ENCODE measurements at places on chromosomes 11 and 22.

- no peak for DNase-seq
Measured at GRCh38 chr11:114396916-114397315, 3.4 kb downstream of the C11orf71 start.

DNA sequence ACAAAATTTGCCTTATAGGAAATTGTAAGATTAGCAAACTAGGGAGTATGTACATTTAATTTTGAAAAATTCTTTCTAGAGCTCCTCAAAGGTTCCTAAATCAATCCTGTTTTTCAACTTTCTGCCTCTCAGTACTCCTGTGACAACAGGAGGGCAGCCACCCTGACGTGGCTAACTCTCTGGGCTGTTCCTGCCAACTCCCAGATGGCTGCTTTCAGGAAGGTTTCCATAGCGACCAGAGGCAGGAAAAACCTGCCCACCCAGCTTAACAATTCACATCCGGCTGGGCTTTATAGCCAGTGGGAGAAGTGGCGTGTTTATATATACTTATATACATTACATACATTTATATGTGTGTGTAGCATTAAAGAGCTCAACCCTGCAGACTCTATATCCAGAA is 26.5 kb downstream of the SGSM3 start:
- DNase-seq, result no peak

DNA sequence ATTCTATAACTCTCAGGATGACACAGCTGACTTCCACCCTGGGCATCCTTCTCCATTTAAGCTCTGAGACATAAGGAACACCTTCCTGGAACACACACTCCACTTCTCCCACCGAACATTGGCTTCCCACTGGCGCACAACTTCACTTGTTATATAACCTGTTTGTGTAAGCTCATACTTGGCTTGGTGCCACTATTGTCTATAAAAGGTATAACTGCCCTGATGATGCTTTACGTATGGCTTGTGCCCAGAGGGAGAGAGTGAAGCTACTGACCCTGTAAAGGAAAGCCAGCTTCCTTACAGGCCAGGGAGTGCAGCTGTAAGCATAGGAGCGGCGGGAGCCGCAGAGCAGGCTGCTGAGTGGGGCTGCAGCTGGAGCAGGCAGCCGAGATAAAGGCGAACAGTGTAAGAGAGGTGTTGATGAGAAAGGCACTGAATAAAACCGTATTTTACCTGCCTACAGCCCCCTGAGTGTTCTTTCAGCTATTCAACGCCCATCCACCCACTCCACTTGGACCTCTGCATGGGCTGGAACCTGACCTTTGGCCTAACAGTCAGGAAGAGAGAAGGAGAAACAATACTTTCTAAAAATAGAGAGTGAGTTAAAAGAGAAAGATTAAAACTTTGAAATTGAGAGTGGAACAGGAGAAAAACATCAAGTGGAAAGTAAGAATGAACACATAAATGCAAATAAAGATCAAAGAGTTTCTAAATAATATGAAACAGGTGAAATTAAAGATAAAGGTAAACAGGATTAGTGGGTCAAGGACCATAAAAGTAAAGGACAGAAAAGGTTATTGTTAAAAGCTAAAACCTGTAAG is 252.1 kb upstream of the ARHGAP42 start:
- no peak for DNase-seq

DNA sequence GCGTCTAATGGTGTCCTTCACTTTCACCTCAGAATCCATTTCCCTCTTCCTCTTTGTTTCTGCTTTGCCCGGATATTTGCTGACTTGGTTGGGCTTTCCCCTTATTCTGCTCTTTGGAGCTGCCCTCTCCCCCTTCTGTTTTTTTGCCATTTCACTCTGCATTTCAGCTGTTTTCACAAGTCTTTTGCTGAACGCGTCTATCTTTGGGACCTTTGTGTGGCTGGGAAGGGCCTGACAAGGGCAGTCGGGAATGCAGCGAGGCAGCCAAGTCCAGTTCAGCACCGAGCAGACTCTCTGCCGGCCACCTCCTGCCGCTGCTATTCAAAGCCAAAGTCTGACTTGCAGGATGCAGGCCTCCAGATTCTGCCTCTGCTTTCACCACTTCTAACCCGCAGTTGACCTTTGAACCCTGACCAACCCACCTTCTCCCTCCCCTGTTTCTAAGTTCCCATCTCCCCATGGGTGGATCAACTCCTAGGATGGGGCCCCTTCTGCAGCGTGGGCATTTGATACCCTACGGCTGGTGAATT is 38.2 kb downstream of the FEZ1 start:
- DNase-seq, result no peak

- no peak for DNase-seq
Measured at GRCh38 chr11:69899957-69900821, 81.0 kb upstream of the FGF3 start.

DNA sequence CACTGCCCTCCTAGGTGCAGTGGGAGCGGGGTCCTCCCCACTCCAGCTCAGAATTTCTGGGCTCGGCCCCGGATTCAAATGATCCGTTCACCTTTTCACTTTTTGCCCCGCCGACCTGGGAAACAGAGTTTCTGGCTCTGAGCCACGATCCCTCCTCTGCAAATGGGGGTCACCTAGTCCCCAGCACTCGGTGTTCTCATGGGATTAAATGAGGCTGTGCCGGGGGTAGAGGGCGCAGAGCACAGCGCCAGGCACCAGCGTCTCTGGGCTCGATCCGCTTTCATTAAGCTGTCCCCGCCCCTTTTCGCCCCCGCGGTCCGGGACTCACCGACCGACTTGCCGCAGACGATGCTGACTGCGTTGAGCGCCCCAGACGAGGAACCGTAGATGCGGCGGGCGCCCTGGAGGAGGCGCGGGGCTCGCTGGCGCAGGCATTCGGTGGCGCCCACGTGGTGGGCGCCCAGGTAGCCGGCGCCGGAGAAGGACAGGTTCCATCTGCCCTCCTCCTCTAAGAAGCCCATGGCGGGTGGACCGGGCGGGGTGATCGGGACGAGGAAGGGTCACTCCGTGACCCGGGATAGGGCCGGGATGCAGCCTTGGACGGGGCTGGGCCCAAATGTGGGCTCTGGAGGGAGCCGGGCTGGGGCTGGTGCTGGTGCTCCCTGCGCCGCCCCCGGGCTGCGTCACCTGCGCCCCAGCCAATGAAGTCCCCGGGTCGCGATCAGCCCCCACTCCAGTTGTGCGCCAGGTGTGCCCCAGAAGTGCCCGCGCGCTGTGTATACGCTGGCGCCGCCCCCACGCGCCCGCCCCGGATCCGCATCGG is at the start of gene PNPLA5:
Gene PNPLA5 (minus strand): TSS at position 654 of the 823 bp plus-strand sequence. CDS start 133 bp downstream, at position 521.
- DNase-seq, result no peak

DNA sequence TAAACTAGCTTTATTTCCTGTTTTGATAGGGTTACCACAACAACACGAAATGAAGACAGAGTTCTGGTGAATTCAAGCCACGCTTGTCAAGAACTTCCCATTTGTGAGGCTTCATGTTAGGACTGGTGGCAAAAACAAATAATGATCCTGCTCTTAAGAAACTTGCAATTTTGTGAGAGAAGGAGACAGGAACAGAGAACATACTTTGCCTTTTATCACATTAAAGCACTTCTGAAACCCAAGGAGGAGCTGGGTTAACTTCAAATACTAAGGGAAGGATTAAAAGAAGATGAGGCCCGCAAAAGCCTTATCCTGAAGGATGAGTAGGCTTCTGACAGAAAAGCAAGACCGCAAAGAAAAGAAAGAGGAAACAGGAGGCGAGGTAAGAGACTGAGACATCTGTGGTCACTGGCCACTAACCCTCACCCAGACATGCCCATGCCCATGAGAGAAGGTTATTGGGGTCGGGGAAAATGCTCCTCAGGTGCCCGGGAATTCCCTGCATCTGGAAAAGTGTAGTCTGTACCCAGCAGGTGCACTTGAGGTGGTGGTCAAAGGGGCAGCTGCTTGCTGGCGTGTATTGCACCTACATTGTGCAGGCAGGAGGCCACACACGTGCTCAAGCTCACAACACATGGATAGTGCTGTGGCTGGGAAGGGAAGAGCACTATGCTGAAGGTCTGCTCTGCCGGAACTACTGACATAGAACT is 50.5 kb downstream of the MAPK1 start:
- DNase-seq, result no peak

GRCh38 chr11:73645121-73645969 is 1.0 kb upstream of the PLEKHB1 start:
- DNase-seq, result no peak

DNA sequence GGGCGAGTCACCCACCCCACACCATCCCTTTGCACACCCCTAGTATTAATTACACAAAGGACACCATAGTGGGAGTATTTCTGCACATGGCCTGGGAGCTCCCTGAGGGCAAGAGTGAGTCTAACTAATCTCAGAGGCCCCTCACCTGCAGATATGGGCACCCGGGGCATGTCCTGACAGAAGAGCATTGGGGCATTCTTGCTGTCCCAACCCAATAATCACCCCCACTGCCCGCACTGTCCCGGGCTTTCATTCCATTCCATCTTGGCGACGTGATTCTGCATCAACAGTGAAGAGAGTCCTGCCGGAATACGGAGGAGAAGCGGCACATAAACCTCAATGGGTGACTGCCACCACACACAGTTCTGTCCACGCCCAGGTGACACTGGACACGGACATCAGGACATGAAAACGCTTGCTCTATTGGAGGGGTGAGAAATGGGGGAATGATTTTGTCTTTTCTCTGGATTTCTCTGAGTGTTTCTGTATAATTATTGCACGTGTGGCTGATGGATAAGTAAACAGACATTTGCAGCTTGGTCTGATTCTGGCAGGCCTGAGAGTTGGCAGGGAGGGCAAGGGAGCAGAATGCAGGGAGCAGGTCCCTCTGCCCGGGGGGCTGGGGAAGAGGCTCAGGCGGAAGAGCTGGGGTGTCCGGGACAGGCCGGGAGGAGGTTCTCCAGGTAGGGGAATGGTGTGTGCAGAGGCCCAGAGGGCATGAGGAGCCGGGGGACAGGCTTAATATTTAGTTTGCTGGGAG is 38.2 kb downstream of the SCUBE1 start:
- DNase-seq, result no peak

DNA sequence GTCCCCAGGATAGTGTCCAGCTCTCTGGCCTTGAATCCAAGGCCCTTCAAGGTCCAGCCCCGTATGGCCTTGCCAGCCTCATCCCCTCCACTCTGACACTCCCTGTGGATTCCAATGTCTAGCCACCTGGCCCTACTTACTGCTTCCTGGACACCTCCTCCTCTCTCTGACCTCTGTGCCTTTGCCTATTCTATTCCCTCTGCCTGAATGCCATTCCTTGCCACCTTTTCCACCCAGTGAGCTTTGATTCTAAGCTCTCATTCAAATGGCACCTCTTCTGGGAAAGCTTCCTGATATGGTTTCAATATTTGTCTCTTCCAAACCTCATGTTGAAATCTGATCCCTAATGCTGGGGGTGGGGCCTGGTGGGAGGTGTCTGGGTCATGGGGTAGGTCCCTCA is 31.9 kb upstream of the TTLL12 start:
- no peak for DNase-seq

- DNase-seq, result no peak
Measured at GRCh38 chr11:33912405-33913361, 20.8 kb upstream of the LMO2 start.

DNA sequence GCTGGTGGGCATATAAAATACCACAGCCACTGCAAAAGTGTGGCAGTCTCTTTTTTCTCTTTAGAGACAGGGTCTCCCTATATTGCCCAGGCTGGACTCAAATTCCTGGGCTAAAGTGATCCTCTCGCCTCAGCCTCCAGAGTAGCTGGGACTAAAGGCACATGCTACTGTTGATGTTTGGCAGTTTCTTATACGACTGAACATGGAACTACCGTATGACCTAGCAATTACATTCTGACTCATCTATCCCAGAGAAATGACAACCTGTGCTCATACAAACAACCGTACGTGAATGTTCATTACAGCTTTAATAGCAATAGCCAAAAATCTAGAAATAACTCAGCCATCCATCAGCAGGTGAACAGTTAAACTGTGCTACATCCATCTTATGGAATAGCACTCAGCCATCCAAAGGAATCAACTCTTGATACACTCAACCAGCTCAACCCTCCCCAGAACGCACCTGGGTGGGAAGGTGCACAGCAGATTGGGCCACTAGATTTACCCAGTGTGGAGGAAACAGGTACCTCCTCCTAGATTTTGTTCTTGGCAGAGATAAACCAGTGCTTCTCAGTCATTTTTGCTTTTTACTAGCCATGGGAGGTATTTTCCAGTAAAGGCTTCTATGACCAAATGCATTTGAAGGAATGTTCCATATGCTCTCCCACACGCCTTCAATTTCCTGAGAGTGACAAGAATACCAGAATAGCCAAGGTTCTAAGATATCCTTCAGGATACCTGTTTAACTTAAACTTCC is 130.5 kb downstream of the MED15 start:
- no peak for DNase-seq

- no peak for DNase-seq
Measured at GRCh38 chr11:93143800-93144199, 54.0 kb downstream of the SLC36A4 start.

DNA sequence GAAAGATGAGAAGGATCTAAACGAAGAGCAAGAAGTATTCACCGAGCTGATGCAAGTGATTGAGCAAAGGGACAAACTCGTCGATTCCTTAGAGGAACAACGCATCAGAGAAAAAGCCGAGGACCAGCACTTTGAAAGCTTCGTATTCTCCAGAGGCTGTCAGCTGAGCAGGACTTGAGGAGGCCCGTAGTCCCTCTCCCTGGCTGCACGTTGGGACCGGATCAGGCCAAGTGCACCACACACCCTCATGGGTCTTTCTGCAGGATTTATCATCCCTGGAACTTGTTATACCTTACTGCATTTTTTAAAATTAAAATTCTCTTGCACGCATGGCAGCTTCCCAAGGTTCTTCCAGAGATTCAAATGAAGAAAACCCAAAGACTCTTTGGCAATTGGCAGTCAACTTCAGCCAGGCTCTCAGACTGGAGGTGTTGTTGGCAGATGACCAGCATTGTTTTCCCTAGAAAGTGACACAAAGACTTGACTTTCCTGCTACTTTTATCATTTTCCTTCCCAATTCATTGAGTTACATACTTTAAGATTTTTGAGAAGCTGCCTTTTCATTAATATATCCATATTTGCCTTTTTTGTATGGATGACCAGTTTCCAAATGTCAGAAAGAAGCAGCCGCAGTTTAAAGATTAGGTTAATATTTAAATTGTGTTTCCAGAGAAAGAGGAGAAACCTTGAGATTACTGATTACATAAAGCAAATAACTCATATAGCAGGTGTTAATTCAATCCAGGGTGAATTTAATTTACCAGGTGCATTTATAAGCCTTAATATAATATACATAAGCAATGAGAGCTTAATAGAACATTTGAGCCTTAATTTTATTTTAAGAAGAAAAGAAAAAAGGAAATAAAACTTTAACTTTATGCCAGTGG is 18.8 kb upstream of the PARVA start:
- no peak for DNase-seq

- no peak for DNase-seq
Measured at GRCh38 chr11:66718320-66718971, 10.6 kb downstream of the SPTBN2 start.

All from cortex of kidney (tissue), 1 donor.